ENCODE measurements at places on chromosomes 3 and 15. TPM values are rescaled to one million over a fixed set of nuclear protein-coding genes. Genes with fewer than 3 reads are reported as not detected.

The SLC51A gene
- 3.7 TPM for total RNA-seq

The GPR27 gene
- total RNA-seq = 7.4 TPM

DNA sequence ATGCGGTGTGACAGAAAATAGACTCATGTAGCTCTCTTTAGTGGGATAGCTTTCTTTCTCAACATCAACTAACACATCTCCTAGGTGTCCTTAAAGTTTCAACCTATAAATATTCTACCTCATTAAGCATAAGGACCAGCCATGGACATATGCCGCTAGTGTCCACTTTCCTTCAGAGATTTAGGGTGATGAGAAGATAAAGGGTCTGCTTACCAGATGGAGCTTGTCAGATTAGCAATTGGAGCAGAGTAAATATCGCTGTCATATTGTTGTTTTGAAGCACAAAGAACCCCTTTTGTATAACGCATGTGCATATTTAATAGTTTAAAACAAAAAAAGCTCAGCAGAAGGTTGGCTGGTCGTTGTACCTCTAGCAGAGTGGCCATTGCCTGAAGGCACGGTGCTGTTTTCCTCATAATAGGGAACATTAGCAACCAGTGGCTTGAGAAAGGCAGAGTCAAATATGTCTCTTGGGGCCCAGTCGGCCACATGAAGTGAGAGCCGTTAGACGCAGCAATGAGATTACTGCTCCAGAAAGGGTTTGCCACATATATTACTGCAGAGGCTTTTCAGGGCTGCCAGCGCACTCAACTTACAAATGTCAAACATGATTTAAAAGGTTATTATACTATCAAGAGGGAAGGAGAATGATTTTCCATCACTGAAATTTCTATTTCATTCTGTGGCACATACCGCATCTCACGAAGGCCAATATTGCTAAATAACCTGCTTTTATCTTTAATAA is 264.2 kb downstream of the ROBO2 start:
- no peak for DNase-seq

DNA sequence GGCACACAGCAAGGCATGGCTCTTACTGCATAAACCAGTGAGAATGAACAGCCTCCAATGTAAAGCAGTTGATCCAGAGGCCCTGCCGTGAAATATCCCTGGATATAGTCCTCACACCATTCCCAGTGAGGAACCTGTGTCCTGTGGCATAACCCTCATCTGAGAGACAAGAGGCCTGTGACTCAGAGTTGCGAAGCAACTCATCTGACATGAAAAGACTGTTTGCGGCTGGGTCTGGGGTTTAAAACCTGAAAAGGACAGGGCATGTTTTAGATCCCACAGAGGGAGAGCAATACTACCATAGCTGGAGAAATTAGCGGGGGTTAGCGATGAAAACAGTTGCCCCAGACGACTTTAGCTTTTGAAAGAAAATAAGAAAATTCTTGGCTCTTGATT is 165.3 kb upstream of the BHLHE40 start:
- no peak for DNase-seq

The AADAC gene
- 1.3 TPM for total RNA-seq

GRCh38 chr15:42100021-42100800 is 5.8 kb upstream of the PLA2G4D start:
- no peak for DNase-seq

DNA sequence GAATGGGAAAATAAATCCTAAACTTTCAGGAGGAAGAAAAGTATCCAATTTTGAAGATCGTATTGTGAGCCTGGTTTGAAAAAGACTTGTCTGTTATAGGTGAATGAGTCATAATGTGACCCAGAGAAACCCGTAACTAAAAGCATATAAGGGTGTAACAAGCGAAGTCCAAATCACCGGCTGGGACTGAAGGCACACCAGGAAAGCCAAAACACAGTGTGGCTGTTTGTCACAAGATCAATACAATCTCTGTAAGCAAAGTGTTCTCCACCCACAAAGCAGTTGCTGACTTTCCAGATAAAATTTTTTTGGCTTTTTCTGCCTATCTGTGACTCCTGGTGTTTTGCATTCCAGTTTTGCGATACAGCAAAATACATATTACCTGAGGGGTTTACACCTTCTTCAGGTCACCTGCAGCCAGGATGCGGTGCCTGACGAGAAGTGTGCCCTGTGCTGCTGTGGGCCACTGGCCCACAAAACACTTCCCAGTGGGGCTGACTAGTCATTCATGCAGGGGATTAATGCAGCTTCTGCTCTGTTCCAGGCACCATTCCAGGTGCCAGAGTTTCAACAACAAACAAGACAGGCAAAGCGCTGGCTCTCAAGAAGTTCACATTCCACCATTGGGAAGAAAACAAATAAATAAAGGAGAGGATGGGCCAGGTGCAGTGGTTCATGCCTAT is 14.4 kb downstream of the HES1 start:
- no peak for DNase-seq

DNA sequence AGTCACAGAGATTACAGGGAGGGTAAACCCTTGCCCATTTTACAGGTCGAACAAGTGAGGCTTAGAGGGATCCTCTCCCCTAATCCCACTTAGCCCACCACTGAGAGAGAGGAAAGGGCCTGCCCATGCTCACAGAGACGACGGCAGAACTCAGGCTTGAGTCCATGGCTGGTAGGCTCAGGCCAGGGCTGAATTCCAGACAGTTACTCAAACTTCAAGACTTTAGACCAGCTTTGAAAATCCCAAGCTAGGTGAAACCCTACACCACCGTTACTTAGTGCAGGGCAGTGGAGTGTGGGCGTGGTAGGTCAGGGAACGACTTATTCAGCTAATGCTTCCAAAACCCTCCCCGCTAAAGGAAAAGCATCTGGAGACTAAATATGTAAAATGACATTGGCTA is 16.4 kb downstream of the GRIP2 start:
- DNase-seq = no peak

DNA sequence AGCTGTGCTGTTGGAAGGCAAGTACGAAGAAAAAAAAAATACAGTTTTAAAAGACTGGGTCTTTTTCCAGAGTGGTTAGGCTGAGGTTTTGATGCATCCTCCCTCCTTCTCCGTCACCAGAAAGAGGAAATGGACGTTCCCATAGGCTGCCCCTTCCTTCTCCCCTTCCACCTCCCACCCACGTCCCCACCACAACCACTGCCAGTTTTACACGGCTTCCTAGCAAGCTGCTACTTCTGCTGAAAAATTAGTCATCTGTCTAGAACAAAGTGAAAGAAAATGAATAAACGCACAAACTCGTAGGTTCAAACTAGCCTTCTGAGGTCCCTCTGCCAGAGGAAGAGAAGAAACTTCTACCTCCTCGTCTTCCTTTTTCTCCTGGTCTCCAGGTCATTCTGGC is 71.6 kb upstream of the RPL35A start:
- DNase-seq = no peak

The CFAP91 gene
- total RNA-seq = 2.1 TPM

DNA sequence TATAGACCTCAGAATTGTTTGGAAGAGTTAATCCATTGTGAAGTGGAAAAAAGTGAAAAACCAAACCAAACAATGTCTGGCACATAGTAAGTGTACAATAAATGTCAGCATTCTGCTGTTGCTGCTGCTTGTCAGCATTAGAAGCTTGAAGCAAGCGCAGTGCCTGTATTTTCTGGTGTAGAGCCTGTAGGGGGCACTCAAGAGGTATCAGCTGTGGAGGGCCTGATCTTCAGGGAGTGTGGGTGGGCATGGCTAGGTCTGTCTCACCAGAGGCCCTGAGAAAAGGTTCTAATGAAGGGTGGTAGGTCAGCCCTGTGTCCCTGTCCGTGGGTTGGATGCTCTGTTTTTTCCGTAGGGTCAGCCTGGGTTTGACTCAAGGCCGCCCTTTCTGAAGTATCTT is 3.6 kb downstream of the ADAMTSL3 start:
- no peak for DNase-seq

GRCh38 chr15:89243046-89243690 is 611 bp upstream of the FANCI start:
- DNase-seq = no peak

DNA sequence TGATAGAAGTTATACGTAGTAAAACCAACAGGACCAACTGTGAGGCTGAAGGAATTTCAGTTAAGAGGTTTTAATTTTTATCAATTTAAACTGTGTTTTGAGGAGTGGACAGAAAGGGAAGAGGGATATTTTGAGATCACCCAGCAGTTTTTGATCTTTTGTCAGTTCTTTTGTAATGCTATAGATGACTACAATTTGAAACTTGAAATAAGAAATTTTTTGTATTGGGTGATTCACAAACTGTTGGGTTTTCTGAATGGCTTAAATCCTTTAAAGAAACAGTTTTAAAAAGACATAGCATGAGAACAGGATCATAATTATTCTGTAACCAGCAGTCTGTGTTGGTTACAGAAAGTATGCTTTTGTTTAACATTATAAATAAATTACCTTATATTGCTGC is 67.4 kb downstream of the TCF12 start:
- DNase-seq = no peak

GRCh38 chr3:31188112-31188511 is 293.7 kb upstream of the GADL1 start:
- DNase-seq = no peak

GRCh38 chr3:170057550-170057949 is 19.8 kb downstream of the GPR160 start:
- no peak for DNase-seq

Data from type B pancreatic cell (in vitro differentiated cells).